ENCODE measurements at places on chromosomes 6 and 20. TPM values are rescaled to one million over a fixed set of nuclear protein-coding genes. Genes with fewer than 3 reads are reported as not detected.

Gene PAQR8
- 9.6 TPM for total RNA-seq

Gene CTAGE9
- total RNA-seq, result not detected

Gene KCNG1
- 16.0 TPM for total RNA-seq

Gene SLX4IP
- 8.7 TPM for total RNA-seq

Gene SYNGAP1
- 101 TPM for total RNA-seq

Gene SPATA25
- total RNA-seq, result 3.0 TPM

Gene CFB
- not detected for total RNA-seq

- no peak for DNase-seq
- H3K4me1 ChIP-seq, result no peaks in the 10 kb centered on the region
- H3K27me3 ChIP-seq, result no peaks in the 10 kb centered on the region
- H3K4me3 ChIP-seq, result no peak overlapping the region
- peaks cover 13% of the 10 kb centered on the region for H3K36me3 ChIP-seq
These were observed 2.1 kb downstream of the NQO2 start for GRCh38 chr6:3001773-3002293.

- no peak overlapping the region for H3K27ac ChIP-seq
- H3K27me3 ChIP-seq, result no peaks in the 10 kb centered on the region
- no peak overlapping the region for H3K4me3 ChIP-seq
- no peak for DNase-seq
- no peaks in the 10 kb centered on the region for H3K36me3 ChIP-seq
These were observed 49.7 kb downstream of the FIG4 start for GRCh38 chr6:109740787-109741186.

- H3K4me3 ChIP-seq, result no peak within 1 kb of the TSS
- peaks cover 7% of the 10 kb centered on the region for H3K4me1 ChIP-seq
- H3K27me3 ChIP-seq, result no peaks in the 10 kb centered on the region
- DNase-seq, result no peak
These were observed at the start of gene GPR31 for GRCh38 chr6:167157863-167158262. GPR31 (minus strand) TSS chr6:167157980; CDS start chr6:167157831, 149 bp downstream.

GRCh38 chr20:2814587-2815051, at the start of gene C20orf141:
C20orf141 (plus strand) TSS chr20:2814987; CDS start chr20:2815185, 198 bp downstream.
- no peaks in the 10 kb centered on the region for H3K27me3 ChIP-seq
- H3K27ac ChIP-seq, result no peak within 1 kb of the TSS
- H3K4me3 ChIP-seq, result no peak within 1 kb of the TSS
- no peaks in the 10 kb centered on the region for H3K36me3 ChIP-seq

DNA sequence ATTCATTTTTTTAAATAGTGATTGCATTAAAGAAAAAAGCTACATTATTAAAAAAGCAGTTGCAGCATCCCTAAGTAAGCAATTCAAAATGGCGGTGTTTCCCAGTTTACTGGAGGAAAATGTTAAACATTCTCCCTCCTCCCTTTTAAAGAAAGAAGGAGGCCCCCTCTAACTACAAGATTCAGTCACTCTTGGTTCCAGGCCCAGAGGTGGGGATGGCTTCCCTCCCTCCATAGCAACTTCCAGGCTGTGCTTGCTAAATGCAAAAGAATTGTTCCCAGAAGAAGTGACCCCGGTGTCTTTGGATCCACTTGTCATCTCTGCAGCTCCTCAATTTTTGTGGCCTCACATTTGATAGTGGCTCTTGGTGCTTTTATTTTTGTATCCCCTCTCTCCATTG, 165.9 kb downstream of the SOBP start:
- H3K27ac ChIP-seq, result no peak overlapping the region
- no peak for DNase-seq
- H3K27me3 ChIP-seq, result no peaks in the 10 kb centered on the region
- H3K36me3 ChIP-seq, result no peaks in the 10 kb centered on the region
- H3K4me3 ChIP-seq, result no peak overlapping the region

- no peaks in the 10 kb centered on the region for H3K27me3 ChIP-seq
- no peaks in the 10 kb centered on the region for H3K4me1 ChIP-seq
- no peaks in the 10 kb centered on the region for H3K36me3 ChIP-seq
- DNase-seq, result no peak
- H3K4me3 ChIP-seq, result no peak overlapping the region
- H3K27ac ChIP-seq, result no peak overlapping the region
These were observed 39.8 kb downstream of the HIVEP1 start for GRCh38 chr6:12051861-12052368.

DNA sequence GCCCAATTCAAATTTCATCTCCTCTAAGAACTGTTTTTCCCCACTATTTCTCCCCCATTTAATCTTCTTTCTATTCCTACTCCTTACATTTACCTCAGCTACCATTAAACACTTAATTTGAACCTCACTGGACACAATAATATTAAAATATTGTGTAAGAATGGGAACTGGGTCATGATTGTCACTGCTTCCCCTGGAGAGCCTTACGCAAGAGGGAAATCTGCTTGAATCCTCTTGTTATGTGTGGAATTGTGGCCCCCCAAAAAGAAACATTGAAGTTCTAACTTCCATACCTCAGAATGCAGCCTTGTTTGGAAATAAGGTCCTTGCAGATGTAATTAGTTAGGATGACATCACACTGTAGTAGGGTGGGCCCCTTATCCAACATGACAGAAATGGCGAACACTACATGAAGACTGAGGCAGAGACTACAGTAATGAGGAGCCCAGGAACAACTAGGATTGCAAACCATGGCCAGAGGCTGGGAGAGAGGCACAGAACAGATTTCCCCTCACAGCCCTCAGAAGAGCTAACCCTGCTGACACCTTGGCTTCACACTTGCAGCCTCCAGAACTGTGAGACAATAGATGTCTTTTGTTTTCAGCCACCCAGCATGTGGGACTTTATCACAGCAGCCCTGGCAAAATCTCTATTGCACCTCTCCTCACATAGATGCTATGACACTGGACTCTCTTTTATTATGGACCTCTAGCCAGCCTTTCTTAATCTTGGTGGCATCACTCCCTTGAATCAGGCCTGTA, 29.9 kb downstream of the HIVEP2 start:
- H3K4me3 ChIP-seq, result no peak overlapping the region
- DNase-seq, result no peak
- H3K4me1 ChIP-seq, result peaks cover 7% of the 10 kb centered on the region
- H3K27ac ChIP-seq, result no peak overlapping the region
- H3K36me3 ChIP-seq, result peaks cover 5% of the 10 kb centered on the region

DNA sequence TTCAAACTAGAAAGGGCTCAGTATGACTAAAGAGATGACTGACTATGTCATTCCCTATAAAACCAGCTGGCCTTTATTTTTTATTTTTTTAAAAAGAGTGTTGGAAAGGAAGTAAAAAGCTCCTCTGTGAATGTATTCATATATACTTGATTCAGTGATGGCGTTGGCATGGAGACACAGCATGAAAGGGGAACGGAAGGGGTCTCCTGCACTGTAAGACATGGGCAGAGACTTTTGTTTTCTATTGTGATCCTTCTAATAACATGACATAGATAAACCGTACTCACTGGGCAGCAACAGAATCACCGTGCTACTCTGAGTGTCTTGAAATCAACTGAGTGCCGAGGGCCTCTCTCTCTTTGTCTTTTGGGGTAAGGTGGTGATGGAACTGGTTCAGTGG, 228.1 kb upstream of the RIN2 start:
- H3K36me3 ChIP-seq, result no peaks in the 10 kb centered on the region
- H3K27ac ChIP-seq, result no peak overlapping the region
- H3K4me3 ChIP-seq, result no peak overlapping the region
- no peaks in the 10 kb centered on the region for H3K4me1 ChIP-seq
- no peak for DNase-seq
- no peaks in the 10 kb centered on the region for H3K27me3 ChIP-seq

DNA sequence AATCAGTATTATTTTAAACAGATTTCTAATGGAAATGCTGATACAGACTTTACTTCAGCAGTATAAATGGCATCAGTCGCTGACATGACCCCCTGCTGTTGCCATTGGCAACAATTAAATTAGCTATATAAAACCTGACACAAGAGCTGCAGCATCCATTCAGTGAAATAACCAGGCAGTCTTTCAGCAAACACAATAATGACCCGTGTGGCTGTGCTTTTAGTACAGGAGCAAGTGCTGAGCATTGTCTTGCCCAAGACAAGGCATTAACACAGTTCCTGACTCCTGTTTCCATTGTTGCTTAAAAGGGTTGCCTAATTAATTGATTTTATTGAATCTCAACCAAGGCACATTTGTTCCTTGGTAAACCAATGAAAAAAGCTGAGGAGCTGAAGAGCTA, 382.1 kb downstream of the HACE1 start:
- H3K27ac ChIP-seq, result no peak overlapping the region
- no peaks in the 10 kb centered on the region for H3K4me1 ChIP-seq
- H3K27me3 ChIP-seq, result no peaks in the 10 kb centered on the region
- no peak overlapping the region for H3K4me3 ChIP-seq
- no peak for DNase-seq

DNA sequence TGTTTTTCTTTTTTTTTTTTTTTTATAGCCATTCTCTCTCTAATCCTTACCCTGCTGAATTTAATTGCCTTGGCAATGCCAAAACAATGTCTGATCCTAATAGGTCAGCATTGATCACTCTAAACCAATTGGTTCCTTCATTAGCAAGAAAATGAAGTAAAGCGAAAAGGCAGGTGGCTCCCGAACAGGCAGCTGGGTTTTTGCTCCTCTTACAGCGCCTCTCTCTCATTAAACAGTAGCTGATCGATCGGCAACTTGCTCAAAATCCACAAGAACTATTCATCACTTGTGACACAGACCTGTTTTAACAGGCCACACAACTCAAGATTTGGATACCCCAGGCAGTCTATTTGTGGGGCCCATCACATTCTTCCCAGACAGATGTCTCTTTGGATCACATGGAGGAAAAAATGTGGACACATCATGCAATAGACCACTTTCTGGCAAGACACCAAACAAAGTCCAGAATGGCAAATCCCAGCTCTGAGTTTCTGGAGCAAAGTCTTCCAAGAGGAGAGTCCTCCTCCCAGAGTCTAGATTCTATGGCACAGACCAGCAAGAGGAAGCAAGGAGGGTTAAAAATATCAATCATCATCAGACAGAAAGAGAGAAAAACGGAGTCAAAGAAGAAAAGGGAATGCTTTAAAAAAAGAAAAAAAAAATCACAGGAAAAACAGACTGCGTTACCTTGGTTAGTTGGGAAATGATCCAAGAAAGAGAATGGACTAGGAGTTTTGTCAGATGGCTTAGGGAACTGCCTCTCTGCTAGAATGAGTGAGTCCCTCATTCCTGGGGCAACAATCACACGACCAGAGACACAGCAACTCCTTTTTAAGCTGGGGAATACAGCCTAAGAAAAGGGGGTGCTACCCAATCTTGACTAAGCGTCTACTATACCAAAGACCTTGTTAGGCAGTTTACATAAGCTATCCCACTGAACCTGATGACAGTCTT, 247.8 kb downstream of the BTBD9 start:
- no peaks in the 10 kb centered on the region for H3K36me3 ChIP-seq
- no peak overlapping the region for H3K27ac ChIP-seq
- DNase-seq, result no peak

- peaks cover 22% of the 10 kb centered on the region for H3K36me3 ChIP-seq
- no peaks in the 10 kb centered on the region for H3K27me3 ChIP-seq
- DNase-seq, result no peak
- H3K4me3 ChIP-seq, result no peak overlapping the region
- H3K27ac ChIP-seq, result no peak overlapping the region
These were observed 105.1 kb downstream of the MMS22L start for GRCh38 chr6:97177905-97178304.

DNA sequence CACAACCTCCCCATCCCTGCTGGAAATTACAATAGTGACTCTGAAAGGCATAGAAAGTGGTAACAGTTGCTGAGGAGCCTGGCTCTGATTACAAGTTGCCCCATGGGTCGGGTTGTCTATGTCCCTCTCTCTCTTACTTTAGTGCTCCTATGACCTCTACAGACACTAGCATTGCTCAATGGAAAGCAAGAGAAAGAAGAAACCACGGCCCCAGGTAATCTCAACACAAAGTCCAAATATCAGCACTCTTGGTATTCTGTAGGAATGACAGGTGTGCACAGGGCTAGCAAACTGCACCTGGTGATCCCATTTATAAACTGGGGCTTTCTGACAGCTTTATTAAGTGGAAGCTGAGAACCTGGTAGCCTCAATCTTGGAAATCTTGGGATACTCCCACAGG, 80.4 kb upstream of the EMILIN3 start:
- H3K36me3 ChIP-seq, result peaks cover 76% of the 10 kb centered on the region
- no peak overlapping the region for H3K4me3 ChIP-seq
- H3K27ac ChIP-seq, result no peak overlapping the region
- H3K27me3 ChIP-seq, result no peaks in the 10 kb centered on the region
- no peak for DNase-seq
- H3K4me1 ChIP-seq, result no peaks in the 10 kb centered on the region

DNA sequence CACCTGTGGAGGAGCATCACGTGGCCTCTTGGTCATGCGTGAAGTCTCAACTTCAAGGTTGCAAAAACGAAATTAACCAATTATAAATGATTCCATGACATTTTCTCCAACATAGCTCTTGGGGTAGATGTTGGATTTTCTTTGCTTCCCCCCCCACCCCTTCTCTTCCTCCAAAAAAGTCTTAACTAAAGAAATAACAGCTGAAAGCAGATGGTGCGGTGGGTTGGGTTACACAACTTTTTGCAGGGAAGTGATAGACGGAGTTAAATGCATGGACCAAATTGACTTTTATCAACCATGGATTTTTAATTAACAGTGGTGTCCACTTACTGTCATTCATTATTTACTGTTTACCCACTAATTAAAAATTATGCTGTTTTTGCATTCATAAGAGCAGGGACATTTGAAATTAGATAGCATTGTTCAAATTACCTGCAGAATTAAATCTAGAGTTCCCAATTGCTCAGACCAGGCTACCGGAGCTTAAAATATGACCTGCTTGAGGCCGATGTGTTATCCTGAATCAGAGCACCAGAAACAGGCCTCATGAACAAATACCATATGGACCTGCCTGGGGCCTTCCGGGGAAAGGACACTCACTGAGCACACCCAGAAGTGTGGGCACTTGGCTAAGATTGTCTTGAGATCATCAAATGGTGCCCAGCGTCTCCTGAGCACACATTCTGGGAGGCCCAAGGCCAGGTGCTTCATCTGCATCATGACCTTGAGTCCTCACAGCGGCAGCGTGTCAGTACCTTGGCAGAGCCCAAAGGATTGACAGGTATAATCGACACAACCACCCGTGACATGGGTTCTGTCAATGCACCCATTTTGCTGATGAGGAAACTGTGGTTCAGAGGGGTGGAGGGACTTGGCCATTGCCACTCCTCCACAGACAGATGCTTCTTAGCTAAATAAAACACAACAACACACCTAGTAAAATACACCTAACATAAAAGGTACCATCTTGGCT, 41.5 kb downstream of the APCDD1L start:
- H3K4me1 ChIP-seq, result peaks cover 3% of the 10 kb centered on the region
- no peaks in the 10 kb centered on the region for H3K27me3 ChIP-seq

GRCh38 chr6:20564269-20564668, 30.0 kb downstream of the CDKAL1 start:
- H3K27ac ChIP-seq, result no peak overlapping the region
- H3K36me3 ChIP-seq, result no peaks in the 10 kb centered on the region
- H3K4me1 ChIP-seq, result no peaks in the 10 kb centered on the region
- no peak for DNase-seq
- no peak overlapping the region for H3K4me3 ChIP-seq

GRCh38 chr6:15551798-15552197, 111.0 kb downstream of the DTNBP1 start:
- H3K4me3 ChIP-seq, result no peak overlapping the region
- DNase-seq, result no peak
- H3K27ac ChIP-seq, result no peak overlapping the region
- H3K4me1 ChIP-seq, result peaks cover 12% of the 10 kb centered on the region
